Stimulated activated CD8-positive, alpha-beta memory T cell treated with anti-CD3 and anti-CD28 coated beads, Interleukin-15, amount 100 ng/mL, for 4 hours (primary cell): ENCODE measurements at places on chromosomes 1 and 21.

- no peak for DNase-seq
These were observed 9.2 kb downstream of the ZBTB48 start for GRCh38 chr1:6588893-6589520.

DNA sequence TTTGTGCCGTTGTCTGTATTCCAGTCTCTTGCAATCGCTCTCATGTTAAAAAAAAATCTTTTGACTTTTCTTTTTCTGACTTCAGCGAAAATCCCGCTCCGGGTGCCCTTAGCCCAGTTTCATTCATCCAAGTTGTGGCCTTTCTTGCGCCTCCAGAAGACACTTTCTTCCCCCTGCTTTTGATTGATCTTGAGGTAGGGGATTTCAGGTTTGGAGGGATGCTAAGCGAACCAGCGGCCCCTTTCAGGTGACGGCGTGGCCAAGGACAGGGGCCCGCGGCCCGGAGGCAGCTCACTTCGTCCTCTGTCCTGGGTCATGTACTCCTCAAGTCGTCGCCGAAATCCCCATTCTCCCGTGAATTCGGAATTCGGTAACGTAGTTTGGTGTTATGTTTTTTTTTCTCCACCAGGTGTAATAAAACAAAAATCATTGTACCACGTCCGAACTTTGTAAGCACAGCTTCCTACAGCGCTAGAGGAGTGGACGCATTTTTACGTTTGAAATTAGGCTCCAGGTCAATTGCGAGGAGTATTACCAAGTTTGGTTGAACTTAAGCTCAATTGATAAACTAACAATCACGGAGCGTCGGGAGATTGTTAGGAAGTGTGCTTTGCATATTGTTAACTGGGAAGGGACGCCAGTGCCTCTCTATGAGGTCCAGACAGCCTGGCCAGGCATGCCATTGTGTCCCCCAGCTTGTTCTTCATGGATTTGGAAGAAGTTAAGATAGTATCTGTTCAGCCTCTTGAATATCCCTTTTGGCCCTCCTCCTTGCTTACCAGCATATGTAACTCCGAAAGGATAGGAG lies 1.1 kb downstream of the MRPS6 start:
- no peak for DNase-seq

DNA sequence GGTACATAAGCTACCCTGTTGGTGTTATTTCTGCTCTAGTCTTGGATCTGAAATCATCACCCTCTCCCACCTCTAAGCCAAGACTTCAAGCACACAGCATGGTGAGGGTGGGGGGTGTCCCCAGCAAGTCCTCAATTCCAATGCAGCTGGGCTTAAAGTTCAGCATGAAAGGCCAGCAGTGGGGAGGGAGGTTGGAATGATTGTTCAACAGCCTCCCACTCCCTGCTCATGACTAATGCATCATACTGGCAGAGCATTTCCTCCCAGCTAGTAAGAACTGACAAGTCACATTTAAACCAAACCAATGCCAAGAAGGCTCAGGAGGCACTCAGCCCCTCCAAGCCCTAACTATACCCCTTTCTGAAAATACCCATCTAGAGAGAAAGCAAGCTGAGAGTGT lies 50.1 kb downstream of the TIAM1 start:
- DNase-seq = peak; percentile 23

GRCh38 chr1:58773406-58773840 lies 10.4 kb downstream of the JUN start:
- DNase-seq = no peak

DNA sequence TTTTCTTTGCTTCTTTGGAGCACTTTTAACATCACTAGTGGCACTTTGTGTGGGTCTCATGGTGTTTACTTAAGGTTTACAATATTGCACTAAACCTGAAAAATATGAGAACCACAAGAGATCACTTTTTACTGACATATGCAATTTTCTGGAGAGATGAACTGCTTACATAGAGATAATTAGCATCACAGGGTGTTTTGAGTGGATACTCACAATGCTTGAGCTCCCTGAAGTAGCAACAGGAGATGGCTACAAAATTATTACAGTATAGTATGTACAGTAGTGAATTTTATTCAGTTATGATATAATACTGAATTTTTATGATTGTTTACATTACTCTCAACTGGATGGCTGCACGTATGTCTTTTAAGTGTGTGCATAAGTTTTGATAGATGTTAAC lies 22.6 kb downstream of the RPRD2 start:
- no peak for DNase-seq

- DNase-seq = no peak
These were observed 48.8 kb downstream of the TENT5C start for GRCh38 chr1:117654493-117655219.

GRCh38 chr1:177659281-177659680 lies 310.6 kb downstream of the SEC16B start:
- no peak for DNase-seq

DNA sequence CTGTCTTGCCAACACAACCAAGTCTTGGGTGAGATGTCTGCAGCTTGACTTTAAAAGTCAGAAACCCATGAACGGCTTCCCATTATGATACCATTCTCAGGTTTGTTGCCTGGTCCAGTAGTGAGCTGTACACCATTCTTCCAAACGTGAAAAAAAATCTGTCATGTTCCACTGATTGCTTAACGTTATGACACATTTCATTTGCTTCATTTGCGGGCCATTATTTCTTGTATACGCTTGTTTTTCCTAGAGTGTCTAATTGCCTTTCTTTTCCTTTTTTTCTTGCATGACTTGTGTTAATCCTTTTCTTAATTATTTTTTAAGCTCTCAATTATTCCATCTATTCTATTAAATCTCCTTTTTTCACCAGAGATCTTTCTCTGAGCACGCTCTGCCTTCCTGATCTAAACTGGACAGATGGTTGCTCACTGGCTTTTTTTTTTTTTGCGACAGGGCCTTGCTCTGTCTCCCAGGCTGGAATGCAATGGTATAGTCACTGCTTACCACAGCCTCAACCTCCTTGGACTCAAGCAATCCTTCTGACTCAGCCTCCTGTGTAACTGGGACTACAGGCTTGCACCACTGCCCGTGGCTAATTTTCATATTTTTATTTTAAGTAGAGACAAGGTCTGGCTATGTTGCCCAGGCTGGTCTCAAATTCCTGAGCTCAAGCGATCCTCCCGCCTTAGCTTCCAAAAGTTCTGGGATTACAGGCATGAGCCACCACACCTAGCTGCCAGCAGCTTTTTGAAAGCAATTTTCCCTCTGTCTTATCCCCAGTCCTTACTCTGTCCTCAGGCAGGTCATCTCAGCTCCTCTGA lies 31.7 kb upstream of the CAMTA1 start:
- no peak for DNase-seq
